ENCODE measurements at places on chromosomes 1 and 21.

DNA sequence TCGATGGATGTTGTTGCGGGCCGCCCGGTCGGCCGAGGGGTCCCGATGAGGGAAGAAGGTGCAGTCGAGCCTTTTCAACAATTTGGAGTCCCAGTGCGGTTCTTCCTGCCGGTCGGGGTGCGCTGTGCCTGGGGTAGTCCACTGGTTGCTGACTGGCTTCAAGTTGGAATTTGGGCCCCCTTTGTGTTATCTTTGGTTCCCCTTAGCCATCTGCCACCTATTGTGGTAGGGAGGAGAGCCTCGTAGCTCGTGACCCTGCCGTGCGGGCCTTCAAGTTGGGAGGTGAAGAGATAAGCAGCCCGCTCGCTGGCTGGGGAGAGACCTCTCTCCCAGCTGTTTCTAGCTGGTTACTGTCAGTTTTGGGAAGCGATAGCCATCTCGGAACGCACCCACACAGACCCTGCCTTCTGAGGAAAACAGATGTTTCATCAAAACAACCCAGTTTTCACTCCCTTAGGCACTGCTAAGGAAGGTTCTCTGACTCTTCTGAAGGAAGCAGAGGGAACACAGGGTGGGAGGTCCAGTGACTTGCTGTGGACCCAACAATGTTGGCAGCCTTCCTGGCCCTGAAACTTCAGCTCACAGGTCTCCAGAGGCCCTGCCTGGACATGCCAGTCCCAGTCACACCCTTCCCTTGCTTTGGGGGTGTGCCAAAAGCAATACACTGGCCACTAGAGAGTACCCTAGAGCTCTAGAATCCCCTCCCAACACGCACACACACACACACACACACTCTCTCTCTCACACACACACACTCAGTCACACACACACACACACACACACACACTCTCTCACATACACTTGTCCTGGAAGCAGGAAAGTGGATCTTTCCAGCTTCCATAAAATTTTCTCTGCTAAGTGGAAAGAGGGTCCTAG is 1.0 kb downstream of the BTG2 start:
- DNase-seq, result no peak

DNA sequence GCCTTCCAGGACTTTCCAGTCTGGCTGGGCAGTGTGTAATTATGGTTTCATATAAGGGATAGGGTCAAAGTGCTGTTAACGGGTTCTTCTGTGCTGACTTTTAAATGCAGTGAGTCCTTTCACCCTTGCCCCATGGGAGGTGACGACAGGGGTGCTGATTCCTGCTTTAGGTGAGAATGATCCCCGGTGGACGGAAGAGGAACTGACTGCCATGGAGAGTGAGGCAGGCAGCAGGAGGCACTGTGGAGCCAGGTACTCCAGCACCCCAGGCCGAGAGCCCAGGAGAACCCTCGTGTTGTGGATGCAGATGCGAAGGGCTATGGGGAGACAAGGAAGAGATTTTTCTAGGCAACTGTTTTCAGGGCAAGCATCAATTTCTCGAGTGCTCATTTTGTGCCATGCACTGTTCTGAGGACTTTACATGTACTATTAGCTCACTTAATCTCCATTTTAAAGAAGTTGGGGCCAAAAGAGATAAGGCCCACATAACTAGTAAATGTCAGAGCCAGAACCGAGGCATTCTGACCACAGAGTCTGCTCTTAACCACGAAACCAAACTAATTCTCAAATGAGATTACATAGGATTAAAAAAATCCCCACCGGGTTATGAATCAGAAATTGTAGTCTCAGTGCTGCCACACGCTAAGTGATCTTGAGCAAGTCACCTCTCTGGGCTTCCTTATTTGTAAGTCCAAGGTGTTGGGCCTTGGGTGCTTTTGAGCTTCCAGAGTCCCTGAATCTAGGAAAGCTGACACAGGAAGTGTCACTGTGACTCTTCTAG is 28.2 kb downstream of the STPG1 start:
- DNase-seq, result no peak

- DNase-seq, result no peak
Observed at GRCh38 chr1:202754293-202754692, 44.0 kb upstream of the SYT2 start.

DNA sequence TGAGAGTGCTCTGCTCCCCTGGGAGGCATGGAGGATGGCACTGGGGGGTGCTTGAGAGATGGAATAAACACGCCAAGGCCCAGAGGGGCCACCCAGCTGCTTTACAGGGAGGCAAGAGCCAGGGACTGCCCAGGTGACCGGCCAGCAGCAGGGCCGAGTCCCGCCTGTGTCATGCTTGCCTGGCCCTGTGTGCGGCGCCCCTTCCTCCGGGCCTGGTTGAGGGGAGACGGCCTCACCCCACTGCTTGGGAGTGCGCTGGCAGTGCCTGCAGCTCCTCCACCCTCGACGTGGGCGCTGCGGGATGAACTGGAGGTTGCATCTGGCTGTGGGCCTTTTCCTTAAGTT is 33.1 kb upstream of the COL6A2 start:
- DNase-seq, result no peak

DNA sequence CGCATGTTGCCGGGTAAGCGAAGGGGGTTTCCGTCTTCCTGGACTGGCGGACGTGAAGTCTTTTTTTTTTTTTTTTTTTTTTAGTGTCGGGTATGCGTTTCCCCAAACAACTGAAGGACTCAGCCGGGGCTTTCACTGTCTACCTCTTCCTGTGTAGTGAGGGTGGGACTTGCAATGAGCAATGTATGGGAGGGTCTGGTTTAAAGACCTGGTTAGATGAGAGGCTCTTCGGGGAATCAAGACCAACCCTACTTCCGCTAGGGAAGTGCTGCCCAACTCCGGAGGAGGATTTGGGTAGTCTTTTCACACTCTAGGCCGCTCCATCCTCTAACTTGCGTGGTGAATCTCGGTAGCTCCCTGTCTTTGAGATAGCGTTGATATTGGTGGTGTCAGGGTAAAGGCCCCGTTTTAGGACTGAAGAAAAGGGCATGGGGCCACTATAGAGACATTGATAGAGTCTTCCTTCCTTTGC is 754 bp downstream of the PRRC2C start:
- DNase-seq, result peak; percentile 56

- no peak for DNase-seq
Observed at GRCh38 chr1:23745515-23745914, 2.2 kb downstream of the ELOA start.

GRCh38 chr1:70961374-70961975 is 86.1 kb downstream of the PTGER3 start:
- DNase-seq, result no peak
